ENCODE measurements at places on chromosomes 7 and 10. TPM values are rescaled to one million over a fixed set of nuclear protein-coding genes. Genes with fewer than 3 reads are reported as not detected.

The CRPPA gene
- 4.5 TPM for total RNA-seq

The LYZL1 gene
- not detected for total RNA-seq

- no peak for DNase-seq
Observed at GRCh38 chr10:43041422-43042342, 35.2 kb upstream of the RET start.

DNA sequence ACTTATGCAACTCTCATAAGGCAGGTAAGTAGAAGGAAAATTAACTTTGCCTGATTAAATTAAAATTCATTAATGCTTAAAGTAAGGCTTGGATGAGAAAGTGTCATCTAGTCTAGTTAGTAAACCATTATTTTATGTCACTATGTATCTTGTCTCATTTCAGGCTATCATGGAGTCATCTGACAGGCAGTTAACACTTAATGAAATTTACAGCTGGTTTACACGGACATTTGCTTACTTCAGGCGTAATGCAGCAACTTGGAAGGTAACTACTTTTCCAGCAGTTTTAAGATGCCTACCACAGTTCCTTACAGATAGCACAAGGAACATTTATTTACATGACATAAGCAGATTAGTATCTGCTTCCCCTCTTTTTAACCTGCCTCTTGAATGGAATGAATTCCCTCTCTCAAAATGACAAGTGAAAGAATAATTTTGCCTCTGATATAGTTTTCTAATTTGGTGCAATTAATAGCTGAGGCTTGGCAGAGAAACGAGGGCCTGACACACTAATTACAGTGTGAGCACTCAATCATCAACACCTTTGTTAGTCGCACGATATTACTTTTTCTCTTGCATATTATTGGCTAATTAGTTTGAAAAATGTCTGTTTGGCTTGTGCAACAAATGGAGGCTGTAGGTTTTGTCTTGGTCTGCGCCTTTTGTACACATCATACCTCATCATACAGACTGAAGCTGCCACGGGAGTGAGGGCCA is 245.0 kb downstream of the FOXP2 start:
- no peak for DNase-seq

The PPP1R17 gene
- not detected for total RNA-seq

The ZNF365 gene
- total RNA-seq, result 8.2 TPM

GRCh38 chr7:20577441-20578071 is 37.9 kb upstream of the ABCB5 start:
- DNase-seq, result peak; percentile 9

The EN2 gene
- 0.05 TPM for total RNA-seq

GRCh38 chr7:33040803-33041516 is 21.6 kb downstream of the NT5C3A start:
- DNase-seq, result peak; percentile 80

The MYPN gene
- total RNA-seq, result 0.17 TPM

The CPVL gene
- total RNA-seq, result 18.2 TPM

The PTN gene
- total RNA-seq, result 4.7 TPM

- DNase-seq, result no peak
Observed at GRCh38 chr7:33730958-33731357, 174.4 kb upstream of the BMPER start.

DNA sequence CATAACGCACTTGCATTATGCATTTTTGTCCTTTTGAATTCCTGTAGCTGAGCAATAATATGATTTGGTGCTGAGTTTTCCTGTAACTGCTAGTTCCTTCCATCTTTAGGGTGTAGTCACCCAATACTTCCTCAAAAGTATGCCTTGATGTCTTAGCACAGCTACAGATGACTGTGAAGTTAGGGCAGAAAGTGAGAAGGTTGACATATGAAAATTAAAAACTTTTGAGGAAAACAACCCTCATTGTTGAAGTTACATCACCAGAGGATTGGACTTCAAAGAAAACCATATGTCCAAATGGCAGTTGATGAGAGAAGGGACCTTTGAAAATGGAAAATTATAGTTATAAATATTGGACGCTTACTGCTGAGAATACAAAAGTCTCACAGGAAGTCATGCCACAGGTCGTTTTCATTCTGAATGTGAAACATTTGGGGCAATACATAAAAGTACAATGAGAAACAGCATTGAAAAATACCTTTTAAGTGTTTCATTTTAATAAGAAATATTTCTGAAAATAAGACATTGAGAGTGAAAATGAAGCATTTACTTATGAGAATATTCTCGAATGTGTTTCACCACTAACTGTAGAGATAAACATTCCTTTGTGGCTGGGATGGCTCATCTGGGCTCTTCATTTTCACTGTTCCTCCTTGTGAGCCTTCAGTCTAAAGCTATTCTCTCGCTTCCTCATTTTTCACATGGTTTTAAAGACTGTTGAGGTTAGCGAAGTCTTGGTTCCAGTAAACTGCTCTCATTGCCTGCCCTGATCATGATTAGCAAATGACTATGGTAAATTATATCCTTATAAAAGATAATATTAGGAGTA is 61.4 kb upstream of the NME8 start:
- no peak for DNase-seq

The ADAM12 gene
- total RNA-seq, result 19.4 TPM

The STEAP1B gene
- total RNA-seq, result 2.0 TPM

The C10orf105 gene
- not detected for total RNA-seq

DNA sequence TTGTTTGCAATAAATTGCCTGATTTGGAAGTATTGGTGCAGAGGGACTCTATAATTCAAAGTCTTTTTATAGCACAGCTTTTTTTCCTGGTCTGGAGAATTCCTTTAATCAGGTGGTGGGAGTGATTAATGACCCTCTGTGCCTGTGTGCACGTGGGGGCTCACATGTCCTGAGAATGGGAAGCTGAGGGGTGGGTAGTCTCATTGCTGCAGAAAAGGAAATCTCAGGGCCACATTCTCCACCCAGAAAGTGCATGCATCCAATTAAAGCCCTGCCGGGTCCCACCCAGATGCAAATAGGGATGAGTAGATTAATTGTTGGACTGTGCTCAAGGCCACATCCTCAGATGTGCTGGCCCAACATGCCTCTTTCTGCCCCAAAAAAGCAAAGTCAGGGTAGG is 324.7 kb downstream of the CXCL12 start:
- no peak for DNase-seq

DNA sequence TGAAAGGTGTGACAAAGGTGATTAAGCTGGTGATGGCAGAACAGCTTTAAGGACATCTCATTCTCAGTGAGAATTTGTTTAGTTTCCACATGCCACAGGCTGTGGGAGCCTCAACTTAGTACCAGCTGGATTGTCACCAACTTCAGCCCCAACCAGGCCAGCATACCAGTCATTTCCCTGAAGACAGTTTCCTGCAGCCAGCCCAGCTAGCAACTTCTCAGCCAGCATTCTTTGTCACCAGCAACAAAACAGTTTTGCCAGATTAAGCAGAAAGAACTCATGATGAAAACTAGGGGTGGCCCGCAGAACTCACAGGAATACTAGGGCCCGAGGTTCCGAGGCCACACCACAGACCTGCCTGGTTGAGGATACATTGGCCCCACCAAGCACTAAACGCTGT is 68.8 kb upstream of the UNC5B start:
- no peak for DNase-seq

DNA sequence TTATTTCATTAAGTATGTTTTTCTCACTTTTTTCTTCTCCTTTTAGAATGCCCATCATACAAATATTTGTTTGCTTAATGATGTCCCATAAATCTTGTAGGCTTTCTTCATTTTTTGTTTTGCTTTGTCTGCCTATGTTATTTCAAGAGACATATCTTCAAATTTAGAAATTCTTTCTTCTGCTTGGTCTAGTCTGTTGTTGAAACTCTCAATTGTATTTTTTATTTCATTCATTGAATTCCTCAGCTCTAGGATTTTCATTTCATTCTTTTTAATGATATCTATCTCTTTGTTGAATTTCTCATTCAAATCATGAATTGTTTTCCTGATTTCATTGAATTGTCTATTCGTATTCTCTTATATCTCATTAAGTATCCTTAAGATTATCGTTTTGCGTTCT is 125.1 kb upstream of the VIPR2 start:
- DNase-seq, result no peak

- DNase-seq, result no peak
Observed at GRCh38 chr10:5818894-5819293, 5.7 kb upstream of the GDI2 start.

Data from renal cortical epithelial cell (primary cell).